ENCODE measurements at places on chromosomes 3 and 15.
A peak's percentile ranks its signal among the peaks of the same experiment; 100 is the strongest.

DNA sequence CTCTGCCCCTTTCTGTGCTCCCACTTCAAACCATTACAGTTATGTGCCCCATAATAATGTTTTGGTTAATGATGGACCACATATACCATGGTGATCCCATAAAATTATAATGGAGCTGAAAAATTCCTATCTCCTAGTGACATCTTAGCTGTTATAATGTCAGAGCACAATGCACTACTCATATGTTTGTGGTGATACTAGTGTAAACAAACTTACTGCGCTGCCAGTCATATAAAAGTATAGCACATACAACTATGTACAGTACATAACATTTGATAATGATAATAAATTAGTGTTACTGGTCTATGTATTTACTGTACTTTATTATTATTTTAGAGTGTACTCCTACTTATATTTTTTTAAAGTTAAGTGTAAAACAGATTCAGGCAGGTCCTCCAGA is 45.6 kb upstream of the TCAIM start:
- DNase-seq = no peak

- no peak for DNase-seq
These were observed 44.7 kb upstream of the INO80 start for GRCh38 chr15:41160639-41161315.

DNA sequence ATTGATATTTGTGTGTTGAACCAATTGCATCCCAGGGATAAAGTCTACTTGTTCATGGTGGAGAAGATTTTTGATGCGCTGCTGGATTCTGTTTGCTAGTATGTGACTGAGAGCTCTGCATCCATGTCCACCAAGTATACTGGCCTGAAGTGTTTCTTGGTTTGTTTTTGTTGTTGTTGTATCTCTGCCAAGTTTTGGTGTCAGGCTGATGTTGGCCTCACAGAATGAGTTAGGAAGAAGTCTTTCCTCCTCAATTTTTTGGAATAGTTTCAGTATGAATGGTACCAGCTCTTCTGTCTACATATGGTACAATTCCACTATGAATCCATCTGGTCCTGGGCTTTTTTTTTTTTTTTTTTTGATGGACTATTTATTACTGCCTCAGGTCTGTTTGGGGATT is 50.9 kb upstream of the OSTN start:
- no peak for DNase-seq

- DNase-seq = peak; percentile 4
These were observed 533.0 kb upstream of the SEMA6D start for GRCh38 chr15:47184003-47184907.

DNA sequence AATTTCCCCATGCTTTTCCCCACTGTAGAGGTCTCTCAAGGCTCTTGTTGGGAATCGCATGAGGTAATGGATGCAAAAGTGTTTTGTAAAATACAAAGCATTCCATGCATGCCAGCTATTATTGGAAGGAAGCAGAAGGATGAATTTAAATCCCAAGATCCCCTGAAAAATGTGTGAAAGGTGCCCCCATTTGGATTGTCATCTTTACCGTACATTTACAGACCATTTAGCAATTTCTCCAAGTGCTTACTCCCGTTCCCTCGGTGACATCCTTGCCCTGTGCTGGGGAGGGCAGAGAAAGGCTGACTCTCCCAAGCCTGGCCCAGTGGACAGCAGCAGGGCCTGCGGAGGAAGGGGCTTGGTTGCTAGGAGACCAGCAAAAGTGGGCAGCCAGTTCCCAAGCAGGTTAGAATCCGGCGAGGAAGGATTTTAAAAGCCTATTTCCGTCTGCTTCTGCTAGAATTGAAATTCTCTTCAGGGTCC is 31.1 kb upstream of the NEO1 start:
- DNase-seq = no peak

DNA sequence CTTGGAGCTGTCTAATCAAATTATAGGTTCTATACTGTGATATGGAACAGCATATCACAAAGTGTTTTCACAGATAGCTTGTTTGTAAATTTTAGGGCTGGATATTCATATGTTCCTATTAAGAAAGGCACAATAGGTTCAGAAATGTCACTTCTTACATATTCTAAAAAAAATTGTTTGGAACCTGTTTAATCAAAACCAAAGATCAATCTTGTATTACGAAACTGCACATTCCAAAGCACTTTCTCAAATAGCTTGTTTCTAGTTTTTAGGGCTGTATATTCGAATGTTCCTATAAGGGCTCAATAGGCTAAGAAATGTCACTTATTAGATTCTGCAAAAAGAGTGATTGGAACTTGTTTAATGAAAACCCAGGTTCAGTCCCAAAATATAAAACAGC is 67.4 kb upstream of the OSBPL11 start:
- DNase-seq = no peak

DNA sequence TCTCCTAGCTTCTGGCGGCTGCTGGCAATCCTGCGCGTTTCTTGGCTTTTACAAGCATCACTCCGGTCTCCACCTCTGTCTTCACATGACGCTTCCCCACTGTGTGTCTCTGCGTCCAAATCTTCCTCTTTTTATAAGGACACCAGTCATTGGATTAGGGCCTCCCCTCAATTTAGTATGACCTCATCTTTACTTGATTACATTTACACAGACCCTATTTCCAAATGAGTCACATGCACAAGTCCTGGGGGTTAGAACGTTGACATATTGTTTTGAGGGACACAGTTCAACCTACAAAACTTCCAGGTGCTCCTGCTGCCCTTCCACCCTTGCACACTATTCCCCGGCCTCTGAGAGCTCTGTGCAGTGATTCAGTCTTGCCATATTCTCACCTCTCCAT is 215.3 kb downstream of the OPA1 start:
- no peak for DNase-seq

DNA sequence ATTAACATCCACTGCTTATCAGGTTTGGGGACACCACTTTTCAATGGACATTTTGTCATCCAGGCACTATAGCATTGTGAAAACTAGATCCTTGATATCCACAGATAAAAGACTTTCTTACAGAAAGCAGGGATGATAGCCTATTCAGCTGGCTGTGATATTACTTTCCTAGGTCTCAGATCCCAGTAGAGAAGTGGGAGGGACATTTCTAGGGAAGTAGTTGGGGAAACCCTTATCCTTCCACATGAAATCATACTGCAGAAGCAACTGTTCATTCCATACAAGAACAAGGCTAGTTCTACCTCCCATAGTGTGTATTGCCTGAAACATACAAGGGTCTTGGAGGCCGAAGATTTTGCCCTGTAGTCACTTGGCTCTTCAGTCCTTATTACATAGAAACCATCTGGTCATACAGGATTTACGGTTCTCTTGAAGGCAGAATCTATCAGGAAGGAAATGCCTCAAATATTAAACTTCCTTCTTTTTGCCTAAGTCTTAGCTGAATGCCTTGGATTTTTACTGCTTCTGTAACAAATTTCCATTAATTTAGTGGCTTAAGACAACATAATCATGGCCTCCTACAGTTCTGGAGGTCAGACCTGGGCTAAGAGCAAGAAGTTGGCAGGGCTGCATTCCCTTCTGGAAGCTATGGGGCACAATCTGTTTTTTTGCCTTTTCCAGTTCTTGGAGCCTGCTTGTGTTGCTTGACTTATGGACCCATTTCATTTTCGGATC is 119.4 kb downstream of the ECT2 start:
- DNase-seq = no peak
